NB4 (cell line): ENCODE measurements at places on chromosomes 5 and 9.

- DNase-seq: no peak
Observed at GRCh38 chr9:116978155-116978554, 291.1 kb downstream of the TRIM32 start.

- no peak for DNase-seq
Observed at GRCh38 chr9:16377311-16377710, 493.2 kb downstream of the BNC2 start.

DNA sequence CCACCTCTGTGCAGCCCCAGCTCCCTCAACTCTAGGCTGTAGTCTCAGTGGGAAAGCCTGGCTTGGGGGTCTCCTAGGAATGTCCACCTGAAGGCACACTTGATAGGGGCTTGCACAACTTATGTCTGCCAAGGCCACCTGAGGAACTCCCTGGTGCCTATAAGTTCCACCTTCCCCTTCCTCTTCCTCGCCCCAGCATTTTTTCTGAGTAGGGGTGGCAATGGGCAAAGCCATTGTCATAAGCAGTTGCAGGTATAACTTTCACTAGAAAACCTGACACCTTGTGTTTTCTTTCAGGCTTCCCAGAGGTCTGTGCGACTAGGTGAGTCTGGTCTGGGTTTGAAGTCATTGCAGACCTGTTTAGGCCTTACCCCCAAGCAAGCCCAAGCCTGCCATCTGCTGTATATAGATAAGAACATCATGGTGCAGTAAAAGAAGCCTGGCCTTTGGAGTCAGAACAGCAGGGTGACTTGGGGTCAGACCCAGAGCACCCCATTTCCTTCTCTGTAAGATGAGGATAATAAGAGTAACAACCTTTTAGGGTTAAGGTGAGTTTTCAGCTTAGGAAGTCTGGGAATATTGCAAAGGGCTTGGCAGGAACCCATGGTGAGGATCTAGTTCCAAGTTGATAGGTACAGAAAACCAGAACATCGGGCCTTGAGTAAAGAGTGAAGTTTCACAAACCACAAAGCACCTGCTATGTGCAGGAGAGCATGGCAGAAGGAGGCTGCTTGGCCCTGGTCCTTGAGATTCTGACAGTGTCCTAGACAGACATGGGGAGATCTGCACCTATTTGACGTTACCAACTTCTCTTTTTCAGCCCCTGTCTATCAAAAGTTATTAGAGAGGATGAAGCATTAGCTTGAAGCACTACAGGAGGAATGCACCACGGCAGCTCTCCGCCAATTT lies 33.8 kb downstream of the TGFBI start:
- DNase-seq: peak; percentile 62

GRCh38 chr9:13209498-13209897 lies 70.0 kb downstream of the MPDZ start:
- no peak for DNase-seq

DNA sequence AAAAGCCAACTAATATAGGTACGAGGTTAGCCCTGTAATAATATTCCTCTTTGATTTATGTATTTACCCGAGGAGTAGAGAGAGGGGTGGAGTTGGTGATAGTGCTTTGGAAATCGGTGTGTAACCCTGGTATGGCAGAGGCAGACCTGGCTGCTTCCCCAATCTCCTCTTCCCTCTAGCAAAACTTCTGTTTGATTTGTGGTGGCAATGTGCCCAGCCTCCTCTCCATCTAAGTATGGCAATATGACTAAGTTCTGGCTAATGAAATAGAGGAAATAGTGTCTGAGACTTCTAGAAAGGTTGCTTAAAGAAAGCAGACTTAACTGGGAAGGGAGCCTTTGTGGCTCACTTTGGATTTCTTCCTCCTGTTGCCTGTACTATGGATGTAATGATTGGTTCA lies 491.1 kb downstream of the ENC1 start:
- peak; percentile 1 for DNase-seq

- no peak for DNase-seq
Observed at GRCh38 chr9:108441726-108442125, 414.1 kb downstream of the ACTL7B start.

GRCh38 chr9:122389799-122390481 lies 19.1 kb downstream of the PTGS1 start:
- peak; percentile 66 for DNase-seq

- no peak for DNase-seq
Observed at GRCh38 chr9:93224591-93224990, 40.7 kb downstream of the WNK2 start.

- DNase-seq: peak; percentile 79
Observed at GRCh38 chr9:136267261-136268111, 21.9 kb upstream of the QSOX2 start.

- peak; percentile 87 for DNase-seq
Observed at GRCh38 chr5:177509991-177510566, 453 bp upstream of the DOK3 start.

DNA sequence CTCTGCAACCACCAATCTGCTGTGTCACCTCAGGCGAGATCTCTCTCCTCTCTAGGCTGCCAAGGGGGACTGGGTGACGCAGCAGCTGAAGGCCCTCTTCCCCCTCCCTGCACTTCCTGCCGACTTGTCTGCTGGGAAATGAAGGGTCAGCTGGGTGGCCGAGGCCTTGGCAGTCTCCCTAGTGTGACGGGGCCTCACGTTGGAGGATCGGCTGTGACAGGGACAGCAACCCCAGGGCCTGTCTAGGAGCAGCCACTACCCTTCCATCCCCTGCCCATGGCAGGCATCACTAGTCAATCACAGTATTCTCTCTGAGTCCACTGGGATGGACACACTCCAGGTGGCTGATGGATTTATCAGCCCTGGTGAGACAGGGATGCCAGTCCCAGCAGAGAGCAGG lies 107.3 kb upstream of the SARDH start:
- DNase-seq: peak; percentile 24

DNA sequence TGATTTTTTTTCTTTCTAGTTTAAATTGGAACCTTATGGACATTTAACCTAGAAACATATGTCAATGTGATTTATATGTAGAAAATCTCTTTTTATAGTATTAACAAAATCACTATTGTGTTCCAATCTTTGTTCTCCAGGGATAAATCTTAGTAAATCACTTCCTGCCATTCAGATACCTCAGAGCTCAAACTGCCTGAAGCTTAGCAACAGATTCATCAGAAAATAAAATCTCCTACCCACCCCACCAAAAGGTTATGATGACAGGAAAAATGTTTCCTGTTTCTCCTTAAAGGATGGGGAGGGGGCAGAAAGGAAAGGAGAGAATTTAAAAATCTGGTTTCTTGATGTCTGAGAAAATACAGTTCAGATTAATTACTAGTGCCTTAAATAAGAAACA lies 105.0 kb upstream of the TUT7 start:
- DNase-seq: no peak

- DNase-seq: no peak
Observed at GRCh38 chr5:51387884-51388275, 4.6 kb downstream of the ISL1 start.

- peak; percentile 29 for DNase-seq
Observed at GRCh38 chr5:118956727-118957126, 31.6 kb downstream of the DTWD2 start.
